ENCODE measurements at places on chromosomes 7 and 10.

DNA sequence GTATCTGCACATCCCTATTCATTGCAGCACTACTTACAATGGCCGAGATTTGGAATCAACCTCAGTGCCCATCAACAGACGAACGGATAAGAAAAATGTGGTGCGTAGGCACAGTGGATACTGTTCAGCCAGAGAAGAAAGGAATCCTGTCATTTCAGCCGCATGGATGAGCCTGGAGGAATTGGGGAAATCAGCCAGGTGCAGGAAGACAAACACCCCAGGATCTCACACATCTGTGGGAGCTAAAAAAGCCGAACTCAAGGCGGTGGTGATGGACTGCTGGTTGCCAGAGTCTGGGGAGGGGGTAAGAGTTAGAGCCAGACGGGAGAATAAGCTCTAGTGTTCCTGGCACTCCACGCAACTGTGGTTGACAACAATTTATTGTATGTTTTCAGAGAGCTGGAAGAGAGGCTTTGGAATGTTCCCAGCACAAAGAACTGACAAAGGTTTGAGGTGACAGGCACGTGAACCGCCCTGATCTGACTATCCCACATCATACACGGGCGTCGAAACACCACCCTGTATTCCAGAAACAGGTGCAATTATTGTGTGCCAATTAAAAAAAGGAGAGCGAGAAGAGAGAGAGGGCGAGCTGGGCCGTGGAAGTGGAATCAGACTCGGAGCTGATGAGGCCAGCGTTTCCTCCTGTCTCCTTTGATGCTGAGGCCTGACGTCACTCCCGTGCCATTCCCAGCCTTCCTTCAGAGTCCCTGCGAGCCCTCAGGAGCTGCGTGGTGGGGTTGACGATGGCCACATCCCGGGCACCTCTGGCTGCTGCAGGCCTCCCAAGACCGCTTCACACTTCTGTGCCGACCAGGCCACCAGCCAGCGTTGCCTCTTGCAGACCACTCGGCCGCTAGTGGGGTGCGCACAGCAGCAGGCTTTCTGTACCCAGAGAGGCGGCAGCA, 189.5 kb downstream of the DNAJB6 start:
- DNase-seq, result no peak

- no peak for DNase-seq
Observed at GRCh38 chr10:79385804-79386531, 38.7 kb downstream of the PPIF start.

- no peak for DNase-seq
Observed at GRCh38 chr7:628402-628763, 98.1 kb upstream of the DNAAF5 start.

GRCh38 chr10:64196638-64197315, 675.6 kb downstream of the REEP3 start:
- DNase-seq, result no peak

GRCh38 chr7:92707435-92707834, 117.2 kb upstream of the FAM133B start:
- DNase-seq, result no peak

DNA sequence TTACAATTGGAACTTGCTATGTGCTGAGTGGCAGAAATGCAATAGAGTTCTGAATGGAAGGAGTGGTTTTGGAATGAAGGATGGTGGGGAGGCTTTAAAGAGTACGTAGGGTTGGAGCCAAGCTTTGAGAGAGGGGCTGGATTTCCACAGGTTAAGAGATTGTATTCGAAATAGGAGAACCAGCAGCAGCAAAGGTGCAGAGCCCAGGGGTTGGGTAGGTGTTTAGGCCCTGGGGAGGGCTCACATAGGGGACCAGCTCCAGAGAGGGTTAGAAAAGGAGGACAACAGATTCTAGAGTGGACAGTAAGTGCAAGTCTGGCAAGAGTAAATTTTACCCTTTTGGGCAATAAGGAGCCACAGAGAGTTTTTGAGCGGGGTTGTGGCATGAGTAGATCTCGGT, 297.2 kb downstream of the RPS24 start:
- DNase-seq, result no peak

GRCh38 chr7:150665089-150665748, 20.3 kb upstream of the GIMAP2 start:
- peak; percentile 8 for DNase-seq

DNA sequence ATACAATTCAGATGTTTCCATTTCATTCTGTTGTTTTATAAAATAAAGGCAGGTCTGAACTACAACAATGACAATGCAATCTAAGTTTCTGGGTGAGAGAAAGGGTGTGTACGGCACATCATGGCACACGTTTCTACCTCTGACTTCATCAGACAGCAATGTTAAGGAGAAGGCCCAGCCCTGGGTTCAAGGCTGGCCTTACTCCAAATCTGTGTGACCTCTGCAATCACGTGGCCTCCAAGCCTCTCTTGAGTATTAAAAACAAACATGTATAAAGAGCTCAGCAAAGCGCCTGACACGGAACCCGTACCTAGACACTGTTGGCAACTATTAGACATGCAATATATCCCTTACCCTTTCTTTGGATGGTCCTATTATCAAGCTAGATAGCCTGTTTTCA, 114.1 kb downstream of the LARP4B start:
- DNase-seq, result no peak

- DNase-seq, result no peak
Observed at GRCh38 chr10:34622945-34623344, 192.2 kb downstream of the PARD3 start.

GRCh38 chr10:80540136-80540535, 2.4 kb downstream of the SH2D4B start:
- DNase-seq, result no peak

- peak; percentile 38 for DNase-seq
Observed at GRCh38 chr10:24872049-24872789, 80.2 kb downstream of the PRTFDC1 start.

GRCh38 chr7:128164061-128164954, 76.8 kb upstream of the LEP start:
- DNase-seq, result no peak

DNA sequence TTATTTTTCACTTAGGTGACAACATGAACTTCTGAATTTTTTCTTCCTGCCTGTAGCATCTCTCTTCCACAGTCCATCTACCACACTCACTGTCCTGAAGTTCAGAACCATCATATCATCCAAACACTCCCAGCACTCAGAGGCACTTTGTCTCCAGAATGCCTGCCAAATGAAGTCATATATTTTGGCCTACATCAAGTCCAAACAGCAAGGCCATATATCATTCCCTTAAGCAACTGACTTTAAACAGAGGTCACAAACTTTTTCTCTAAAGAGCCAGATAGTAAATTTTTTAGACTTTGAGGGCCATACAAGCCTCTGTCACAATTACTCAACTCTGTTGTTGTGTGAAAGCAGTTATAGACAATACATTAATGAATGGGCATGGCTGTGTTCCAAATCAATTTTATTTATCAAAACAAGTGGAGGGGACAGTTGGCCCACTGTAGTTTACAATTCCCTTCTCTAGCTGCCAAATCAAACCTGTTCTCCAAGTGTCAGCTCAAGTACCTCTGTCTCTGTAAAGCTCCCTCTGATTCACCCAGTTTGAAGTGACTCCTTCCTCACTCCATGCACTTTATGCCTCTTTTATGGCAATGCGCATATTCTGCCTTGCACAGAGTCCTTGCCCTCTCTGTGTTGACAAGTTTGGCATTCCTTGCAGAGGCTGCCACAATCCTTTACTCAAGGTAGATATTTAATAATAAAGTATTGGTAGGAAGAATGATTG, 305.7 kb downstream of the FZD1 start:
- DNase-seq, result no peak

DNA sequence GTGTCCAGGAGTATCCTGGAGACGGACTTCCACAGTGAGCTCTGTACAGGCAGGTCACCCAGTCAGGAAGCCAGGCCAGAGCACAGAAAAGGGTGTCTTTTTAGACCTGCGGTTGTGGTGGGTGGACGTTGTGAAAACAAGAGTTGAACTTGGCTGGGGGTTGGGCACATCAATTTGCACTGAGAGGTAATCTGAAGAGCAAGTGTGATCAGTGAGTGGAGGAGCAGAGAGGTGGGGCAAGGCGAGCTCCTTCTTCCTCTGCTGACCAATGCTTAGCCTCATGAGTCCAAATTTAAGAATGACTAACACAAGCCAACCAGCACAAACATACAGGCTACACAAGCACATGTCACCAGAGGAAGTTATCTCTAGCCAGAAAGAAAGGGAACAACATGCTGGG, 310.8 kb downstream of the TCERG1L start:
- DNase-seq, result peak; percentile 51

DNA sequence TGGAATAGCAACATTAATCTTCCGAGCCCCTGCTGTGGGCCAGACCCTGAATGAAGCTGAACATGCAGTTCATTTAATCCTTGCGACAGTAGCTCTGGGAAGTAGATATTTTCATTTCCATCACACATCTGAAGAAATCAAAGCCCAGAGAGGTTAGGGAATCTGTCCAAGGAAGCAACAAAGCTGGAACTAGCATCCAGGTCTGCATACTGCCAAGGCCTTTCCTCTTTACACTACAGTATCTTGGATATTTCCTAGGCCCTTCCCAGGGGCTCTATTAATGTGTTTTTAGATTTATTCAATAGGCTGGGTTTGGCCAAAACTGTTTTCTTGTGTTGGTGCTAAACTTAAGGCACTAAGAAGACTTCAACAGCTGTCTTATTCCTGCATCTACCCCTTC, 48.1 kb downstream of the FAM13C start:
- DNase-seq, result no peak

DNA sequence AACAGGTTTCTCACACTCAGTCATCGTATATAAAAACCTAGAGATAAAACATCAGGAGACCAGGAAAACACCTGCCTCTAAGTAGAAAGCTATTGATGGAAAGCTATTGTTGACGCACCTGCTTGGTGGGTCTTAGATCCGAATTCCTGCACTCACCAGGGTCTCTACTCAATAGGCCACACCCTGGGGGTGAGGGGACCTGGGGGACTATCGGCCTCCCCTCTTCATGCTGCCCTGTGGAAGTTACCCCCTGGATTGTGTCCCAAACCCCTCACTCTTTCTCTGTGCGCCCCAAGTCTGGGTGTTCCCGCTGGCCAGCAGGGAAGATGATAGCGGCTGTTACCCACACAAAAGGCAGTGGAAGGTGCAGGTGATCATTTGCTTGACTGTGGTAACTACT, 313.0 kb downstream of the WDR37 start:
- no peak for DNase-seq

- DNase-seq, result no peak
Observed at GRCh38 chr7:144908324-144908723, 72.5 kb upstream of the TPK1 start.

DNA sequence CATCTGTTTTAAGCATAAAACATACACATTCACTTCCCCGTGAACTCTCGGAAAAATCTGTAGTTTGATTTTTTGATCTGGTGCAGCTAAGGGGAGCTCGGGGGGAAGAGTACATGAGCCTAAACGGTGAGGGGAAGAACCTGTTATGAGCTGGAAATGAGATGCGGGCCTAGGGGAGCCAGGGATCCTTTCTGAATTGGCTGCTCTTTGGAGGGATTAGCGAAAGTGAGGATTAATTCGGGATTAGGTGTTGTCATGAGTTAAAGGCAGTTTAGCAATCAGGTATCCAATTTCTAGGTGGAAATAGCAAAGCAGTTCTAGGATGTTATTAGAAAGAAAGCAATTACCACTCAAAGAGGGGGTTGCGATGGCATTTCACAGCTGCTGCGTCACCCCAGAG, 51.1 kb upstream of the ADARB2 start:
- DNase-seq, result no peak

DNA sequence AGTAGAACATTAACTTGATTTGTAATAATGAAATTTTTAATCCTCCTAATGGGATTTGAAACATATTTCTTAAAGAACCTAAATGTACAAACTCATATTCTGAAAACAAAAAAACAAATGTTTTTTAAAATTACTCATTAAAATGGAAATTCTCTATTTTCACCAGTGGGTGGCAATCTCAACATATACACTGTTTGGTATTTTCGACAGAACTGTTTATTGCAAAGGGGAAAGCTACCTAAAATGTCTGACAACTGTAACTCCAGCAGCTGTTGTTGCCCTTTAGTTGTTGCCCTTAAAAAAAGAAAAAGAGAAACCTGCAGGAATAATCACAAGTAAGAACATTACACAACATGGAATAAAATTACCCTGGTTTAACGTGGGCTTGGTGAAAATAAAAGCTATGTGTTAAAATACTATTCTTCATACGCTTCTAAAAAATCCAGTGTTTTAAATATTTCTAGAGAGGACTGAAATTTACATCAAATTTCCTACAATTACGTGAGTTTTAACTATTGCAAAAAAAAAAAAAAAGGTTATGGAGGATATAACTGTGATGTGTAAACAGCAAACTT, 54.5 kb downstream of the COL1A2 start:
- peak; percentile 74 for DNase-seq

GRCh38 chr10:129790715-129791446, 173.2 kb downstream of the EBF3 start:
- DNase-seq, result no peak

- DNase-seq, result no peak
Observed at GRCh38 chr10:33799281-33799943, 464.9 kb upstream of the NRP1 start.

- no peak for DNase-seq
Observed at GRCh38 chr10:64396105-64396708, 875.0 kb downstream of the REEP3 start.

GRCh38 chr7:157543791-157544190, 207.0 kb downstream of the DNAJB6 start:
- no peak for DNase-seq

- DNase-seq, result no peak
Observed at GRCh38 chr10:5518143-5518542, 6.6 kb upstream of the CALML3 start.

GRCh38 chr7:155570171-155570958, 24.0 kb upstream of the CNPY1 start:
- no peak for DNase-seq

- no peak for DNase-seq
Observed at GRCh38 chr7:107838816-107839565, 36.0 kb upstream of the SLC26A3 start.

GRCh38 chr10:22711373-22711772, 3.0 kb downstream of the PIP4K2A start:
- no peak for DNase-seq

DNA sequence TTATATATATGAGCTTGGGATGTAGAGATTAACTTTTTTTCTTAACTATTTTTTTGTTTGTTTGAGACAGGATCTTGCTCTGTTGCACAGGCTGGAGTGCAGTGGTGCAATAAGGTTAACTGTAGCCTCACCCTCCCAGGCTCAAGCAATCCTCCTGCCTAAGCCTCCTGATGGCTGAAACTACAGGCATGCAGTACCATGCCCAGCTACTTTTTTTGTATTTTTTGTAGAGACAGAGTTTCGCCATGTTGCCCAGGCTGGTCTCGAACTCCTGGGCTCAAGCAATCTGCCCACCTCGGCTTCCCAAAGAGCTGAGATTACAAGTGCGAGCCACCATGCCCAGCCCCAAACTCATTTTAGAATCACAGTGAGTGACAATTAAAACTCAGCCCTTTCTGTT, 105.2 kb downstream of the CUBN start:
- no peak for DNase-seq

DNA sequence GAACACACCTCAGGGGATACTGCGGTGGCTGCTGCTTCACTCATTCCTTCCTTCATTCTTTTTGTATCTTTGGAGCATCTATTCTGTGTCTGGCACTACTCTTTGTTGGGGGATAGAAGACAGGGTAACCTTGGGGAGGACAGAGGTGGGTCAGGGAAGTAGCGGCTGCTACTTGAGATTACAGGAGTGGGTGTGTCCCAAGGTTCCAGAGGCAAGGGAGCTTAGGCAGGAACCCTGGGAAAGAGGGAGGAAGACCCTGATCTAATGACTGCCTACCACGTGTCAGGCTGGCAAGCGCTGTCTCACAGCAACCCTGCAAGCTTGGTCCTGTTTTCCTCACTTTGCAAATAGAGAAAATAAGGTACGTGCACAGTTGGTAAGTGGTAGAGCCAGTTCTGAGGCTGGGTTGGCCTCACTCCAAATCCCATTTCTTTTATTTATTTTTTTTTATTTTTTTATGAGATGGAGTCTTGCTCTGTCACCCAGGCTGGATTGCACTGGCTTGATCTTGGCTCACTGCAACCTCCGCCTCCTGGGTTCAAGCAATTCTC, 985.9 kb upstream of the ZNF722 start:
- DNase-seq, result no peak

All from suppressor macrophage (primary cell).